ENCODE measurements at places on chromosomes 16 and 17.

GRCh38 chr17:65892912-65893377, 299.0 kb downstream of the CEP112 start:
- DNase-seq = no peak

DNA sequence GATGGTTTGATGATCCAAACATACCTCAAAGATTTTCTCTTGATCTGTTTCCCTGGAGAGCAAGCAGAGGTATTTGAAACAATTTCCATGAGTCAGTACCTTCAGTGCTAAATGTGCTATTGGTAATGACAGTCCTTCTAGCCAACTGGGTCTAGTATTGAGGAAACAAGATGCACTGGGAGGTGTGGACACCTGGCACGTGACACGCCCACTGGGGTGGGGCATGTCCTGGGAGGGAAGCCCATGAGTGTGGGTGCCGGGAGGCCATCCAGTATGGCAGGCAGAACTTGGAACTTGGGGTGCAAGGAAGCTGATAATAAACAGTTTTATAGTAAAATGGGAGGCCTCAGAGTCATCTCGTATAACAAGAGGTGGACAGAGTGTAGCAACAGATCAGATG, 17.9 kb upstream of the AKAP1 start:
- no peak for DNase-seq

DNA sequence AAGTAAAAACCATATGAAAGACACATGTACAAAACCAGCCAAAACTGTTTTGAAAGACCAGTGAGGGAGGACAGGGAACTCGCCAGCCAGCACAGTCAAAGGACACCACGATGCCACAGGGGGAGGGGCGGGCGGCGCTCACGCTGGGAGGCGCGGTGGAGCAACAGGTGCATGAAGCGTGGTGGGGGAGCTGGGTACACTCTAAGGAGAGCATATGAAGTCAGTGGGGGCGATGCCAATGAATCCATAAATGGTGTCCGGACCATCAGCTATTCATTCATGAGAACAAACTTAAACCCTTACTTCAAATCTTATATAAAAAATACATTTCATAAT, 101.0 kb upstream of the DNAH17 start:
- DNase-seq = no peak

GRCh38 chr16:50642349-50642748, 38.8 kb downstream of the SNX20 start:
- no peak for DNase-seq

GRCh38 chr17:40936976-40937375, 470 bp downstream of the KRT23 start:
- no peak for DNase-seq

DNA sequence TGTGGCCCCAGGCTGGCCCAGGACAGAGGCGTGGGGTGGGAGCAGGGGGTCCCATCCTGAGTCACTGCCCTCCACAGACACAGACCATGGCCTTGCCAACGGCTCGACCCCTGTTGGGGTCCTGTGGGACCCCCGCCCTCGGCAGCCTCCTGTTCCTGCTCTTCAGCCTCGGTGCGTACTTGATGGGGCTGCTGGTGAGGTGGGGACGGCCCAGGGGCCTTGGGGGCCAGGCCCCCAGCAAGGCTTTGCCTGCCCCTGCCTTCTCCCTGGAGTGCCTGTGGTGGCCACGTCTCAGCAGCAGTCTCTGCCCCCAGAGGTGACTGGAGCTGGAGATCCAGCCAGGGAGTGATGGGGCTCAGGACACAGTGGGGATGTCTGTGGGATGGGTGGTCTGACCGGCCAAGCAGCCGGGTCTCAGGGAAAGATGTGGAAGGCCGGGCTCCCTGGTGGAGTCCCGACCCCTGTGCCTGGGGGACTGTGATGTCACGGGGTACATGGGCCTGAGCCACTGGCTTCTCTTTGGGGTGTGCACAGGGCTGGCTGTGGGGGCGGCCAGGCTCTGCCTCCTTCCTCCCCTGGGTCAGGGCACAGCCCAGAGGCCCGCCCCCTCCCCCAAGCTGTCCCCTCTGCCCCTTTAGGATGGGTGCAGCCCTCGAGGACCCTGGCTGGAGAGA, 2.2 kb downstream of the MSLN start:
- DNase-seq = no peak

GRCh38 chr17:75499313-75500022, 15.9 kb downstream of the CASKIN2 start:
- DNase-seq = no peak

- peak; percentile 74 for DNase-seq
Observed at GRCh38 chr17:65198653-65199382, 61.6 kb downstream of the RGS9 start.

DNA sequence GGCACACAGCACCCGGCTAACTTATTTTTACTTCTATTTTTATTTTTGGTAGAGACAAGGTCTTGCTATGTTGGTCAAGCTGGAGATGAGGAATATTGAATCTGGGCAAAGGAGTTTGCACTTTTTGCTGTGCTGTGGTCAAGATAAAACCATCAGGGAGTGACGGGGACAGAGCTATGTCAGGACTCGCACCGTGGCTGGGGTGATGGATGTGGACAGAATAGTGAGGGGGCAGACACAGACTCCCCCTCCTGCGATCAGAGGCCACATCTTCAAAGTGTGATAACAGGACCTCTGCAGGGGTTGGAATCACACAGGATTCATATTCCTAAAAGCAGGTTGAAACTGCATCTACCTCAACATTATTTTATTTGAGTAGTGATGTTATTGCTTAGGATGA, 25.6 kb downstream of the IL21R start:
- no peak for DNase-seq

DNA sequence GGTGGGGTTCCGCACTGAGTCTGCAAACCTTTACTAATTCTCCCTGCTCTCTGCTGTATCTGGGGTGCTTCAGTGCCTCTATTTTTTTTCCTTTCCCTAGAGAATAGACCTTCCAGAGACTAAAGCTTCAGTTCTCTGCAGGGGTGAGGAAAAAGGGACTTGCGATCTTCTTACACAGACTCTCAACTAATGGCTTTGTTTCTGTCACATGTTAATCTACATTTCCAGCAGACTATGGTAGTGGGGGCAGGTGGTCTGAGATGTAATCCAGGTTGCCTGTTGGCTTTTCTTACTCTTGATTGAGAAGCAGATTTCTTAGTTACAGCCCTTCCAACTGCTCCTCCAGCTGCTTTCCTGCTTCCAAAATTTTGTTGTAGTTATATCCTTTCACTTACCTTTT, 229.0 kb upstream of the NLRP1 start:
- no peak for DNase-seq

DNA sequence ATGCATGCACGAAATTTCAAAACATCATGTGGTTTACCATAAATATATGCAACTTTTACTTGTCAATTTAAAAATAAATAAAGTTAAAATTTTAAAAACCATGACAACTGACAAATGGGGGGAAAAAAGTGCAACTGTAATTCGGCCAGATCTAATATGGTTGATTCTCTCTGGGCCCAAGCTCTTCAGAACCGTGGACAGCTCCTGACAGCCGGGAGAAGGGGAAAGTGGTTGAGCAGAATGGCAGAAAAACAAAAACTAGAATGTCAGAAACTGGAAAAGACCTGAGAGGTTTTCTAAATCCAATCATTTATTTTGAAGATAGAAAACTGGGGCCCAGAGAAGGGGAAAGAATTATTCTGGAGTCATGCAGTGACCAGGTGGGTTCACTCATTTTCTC, 126.6 kb downstream of the TMEM132E start:
- DNase-seq = no peak

DNA sequence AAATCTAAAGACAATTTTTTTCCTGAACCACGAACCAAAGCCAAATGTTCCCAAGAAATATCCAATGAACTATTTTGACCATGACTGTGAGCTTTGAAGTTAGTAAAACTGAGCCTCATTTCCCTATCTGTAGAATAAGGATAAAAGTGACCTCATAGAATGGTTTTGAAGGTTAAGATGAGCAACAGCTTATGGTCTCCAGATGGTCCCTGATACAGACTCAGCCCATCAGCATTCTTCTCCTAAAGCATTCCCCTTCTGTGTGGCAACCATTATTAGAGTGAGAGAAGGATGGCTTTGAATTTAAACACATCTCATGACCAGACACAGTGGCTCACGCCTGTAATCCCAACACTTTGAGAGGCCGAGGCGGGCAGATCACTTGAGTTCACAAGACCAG, 70.1 kb downstream of the COPRS start:
- no peak for DNase-seq

DNA sequence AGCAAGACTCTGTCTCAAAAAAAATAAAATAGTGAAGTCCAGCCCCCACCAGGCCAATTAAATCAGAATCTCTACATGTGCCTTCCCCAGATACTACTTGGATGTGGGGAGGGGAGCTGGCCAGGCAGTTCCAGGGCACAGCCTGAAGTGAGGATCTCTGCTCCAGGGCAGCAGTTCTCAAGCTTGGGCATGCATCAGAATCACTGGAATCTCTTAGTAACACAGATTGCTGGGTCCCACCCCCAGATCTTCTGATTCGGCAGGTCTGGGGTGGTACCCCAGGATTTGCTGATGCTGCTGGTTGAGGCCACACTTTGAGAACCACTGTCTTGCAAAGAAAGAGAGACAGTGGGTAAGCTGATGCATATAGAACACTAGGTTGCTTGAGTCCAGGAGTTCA, 8.3 kb upstream of the CDH5 start:
- DNase-seq = no peak

Data from D721Med (cell line).